Vagina (tissue), 2 donors: ENCODE measurements at places on chromosomes 1 and 21.

DNA sequence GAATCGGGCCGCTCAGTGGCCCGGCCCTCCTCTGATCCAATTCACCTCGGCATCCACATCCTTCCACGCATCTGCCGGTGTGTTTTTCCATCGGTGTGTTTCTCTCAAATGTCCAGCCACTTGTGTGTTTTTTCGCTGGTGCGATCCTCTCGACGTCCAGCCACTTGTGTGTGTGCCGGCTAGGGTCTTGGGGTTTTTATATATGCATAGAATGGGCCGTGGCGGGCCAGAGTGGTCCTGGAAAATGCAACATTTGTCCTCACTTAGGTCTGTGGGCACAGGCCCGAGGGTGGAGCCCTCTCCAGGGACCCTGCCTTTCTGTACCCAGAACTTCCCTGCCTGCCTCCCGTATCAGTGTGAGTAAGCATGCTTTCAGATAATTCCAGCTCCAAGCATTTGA lies 1106.4 kb downstream of the AMY1C start:
- no peak for DNase-seq

DNA sequence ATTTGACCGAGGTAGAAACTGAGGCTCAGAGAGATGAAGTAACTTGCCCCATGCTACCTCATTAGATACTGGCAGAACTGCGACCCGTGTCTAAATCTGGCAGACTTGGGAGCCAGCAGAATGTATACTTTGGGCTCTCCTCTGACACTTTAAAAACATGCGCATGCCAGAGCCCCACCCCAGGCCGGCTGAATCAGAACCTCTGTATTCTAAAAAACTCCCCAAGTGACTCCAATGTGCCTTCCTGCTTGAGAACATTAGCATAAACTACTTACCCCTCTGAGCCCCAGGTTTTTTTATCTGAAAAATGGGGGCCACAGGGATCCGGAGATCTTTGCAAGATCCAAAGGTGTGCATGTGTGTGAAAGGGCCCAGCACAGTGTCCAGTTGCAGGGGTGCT lies 344.7 kb upstream of the USP24 start:
- DNase-seq: no peak

DNA sequence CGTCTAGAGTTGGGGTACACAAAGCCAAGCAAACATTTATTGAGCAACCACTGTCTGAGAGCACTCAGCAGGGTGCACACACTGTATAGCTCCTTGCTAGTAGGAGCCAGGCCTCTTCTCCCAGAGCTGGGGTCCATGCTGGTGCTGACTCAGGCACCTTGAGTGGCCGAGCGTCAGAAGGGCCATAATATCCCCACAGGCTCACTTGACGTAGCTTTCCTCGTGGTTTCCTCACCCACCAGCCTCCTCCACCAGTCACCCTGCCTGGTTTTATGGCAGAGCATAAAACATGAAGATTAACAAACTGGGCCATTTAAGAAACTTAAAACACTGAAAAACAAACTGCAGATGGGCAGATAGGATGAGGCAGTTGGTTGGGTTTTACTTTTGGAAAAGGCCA lies 361.5 kb downstream of the HHAT start:
- DNase-seq: no peak

- no peak for DNase-seq
These were observed 52.4 kb upstream of the BCL10 start for GRCh38 chr1:85328713-85329397.

- DNase-seq: no peak
These were observed 9.9 kb upstream of the TRABD2B start for GRCh38 chr1:48007047-48007446.

- no peak for DNase-seq
These were observed 34.1 kb downstream of the KIAA1614 start for GRCh38 chr1:180946541-180947498.

DNA sequence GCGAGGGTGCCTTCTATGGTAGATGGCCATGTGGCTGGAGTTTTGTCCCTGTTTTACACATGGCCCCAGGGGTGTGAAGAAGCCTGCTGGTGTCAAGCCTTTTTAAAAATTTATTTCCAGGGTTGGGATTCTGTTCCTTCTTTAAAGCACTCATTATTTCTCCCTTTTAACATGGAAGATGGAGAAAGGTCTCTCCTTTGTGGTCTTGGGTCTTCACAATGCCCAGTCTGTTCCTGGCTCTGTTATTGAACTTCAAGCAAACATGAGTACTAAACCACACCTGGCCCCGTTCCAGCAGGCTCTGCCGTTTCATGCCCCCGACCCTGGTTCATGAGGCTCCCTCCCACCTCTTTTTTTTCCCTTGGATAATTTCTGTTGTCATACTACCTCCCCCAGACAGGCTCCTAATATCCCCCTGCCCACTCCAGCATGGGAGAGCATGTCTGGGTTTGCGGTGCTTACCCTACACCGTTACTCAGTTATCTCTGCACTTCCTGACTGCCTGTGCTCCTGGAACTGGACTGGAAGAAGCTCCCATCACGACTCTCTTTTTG lies 121.2 kb upstream of the KIAA0040 start:
- DNase-seq: no peak

DNA sequence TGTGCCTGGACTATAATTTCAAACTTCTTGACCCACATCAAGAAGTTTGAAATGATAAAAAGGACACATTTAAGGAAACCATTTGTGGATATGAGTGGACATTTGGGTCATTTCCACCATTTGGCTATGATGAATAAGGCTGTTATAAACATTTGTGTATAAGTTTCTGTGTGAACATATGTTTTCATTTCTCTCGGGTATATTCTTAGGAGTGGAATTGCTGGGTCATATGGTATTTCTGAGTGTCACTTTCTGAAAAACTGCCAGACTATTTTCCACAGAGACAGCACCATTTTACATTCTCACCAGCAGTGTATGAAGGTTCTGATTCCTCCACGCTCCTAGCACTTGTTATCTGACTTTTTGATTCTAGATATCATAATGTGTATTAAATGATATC lies 50.8 kb downstream of the GPR137B start:
- DNase-seq: no peak

- no peak for DNase-seq
These were observed 430.0 kb upstream of the RUNX1 start for GRCh38 chr21:35479065-35479448.

DNA sequence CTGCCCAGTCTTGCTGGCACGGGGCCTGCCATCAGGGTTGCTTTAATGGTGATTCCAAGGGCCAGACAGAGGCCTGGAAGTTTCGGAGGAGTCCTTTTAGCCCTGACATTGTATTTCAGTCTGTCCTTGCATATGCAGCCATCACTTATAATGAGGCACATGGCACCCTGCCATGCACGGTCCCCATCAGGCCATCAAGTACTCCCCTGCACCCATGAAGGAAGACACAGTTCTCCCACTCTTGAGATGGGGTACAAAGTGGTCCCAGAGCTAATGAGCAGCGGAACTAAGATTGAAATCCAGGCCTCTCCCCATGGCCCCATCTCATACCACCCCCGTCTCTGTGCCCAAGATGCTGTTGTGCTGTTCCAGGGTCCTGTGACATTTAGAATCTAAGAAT lies 596.6 kb downstream of the PTPRU start:
- peak; percentile 58 for DNase-seq

DNA sequence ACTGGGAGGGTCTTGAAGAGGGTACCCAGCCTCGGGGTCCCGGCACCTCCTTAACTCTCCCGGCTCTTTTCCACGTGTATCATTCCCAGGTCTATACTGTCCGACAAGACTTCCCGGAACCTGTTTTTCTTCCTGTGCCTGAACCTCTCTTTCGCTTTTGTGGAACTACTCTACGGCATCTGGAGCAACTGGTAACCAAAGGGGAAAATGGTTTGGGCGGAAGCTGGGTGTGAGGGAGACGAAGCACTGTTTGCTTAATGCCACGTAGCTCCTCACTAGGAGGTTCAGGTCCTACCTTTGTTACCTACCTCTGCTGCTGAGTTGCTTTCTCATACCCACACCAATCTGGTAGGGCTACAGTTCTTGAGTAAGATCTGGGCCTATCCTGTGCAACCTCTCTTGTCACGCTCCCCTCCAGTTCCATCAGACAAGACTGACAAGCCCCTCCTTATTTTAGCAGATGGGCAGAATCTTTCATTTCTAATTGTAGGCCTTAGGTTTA lies 642 bp downstream of the SLC30A7 start:
- DNase-seq: no peak

DNA sequence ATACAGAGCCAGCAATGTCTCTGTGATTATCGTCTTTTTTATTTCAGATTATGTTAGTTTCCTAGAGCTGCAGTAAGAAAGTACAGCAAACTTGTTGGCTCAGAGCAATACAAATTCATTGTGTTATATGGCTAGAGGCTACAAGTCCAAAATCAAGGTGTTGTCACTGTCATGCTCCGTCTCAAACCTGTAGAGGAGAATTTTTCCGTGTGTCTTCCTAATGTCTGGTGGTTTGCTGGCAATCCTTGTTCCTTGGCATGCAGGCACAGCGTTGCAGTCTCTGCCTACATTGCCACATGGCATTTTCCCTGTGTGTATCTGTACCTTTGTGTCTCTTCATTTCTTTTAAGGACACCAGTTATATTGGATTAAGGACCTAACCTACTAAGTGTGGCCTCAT lies 244.4 kb downstream of the LRRIQ3 start:
- DNase-seq: no peak

DNA sequence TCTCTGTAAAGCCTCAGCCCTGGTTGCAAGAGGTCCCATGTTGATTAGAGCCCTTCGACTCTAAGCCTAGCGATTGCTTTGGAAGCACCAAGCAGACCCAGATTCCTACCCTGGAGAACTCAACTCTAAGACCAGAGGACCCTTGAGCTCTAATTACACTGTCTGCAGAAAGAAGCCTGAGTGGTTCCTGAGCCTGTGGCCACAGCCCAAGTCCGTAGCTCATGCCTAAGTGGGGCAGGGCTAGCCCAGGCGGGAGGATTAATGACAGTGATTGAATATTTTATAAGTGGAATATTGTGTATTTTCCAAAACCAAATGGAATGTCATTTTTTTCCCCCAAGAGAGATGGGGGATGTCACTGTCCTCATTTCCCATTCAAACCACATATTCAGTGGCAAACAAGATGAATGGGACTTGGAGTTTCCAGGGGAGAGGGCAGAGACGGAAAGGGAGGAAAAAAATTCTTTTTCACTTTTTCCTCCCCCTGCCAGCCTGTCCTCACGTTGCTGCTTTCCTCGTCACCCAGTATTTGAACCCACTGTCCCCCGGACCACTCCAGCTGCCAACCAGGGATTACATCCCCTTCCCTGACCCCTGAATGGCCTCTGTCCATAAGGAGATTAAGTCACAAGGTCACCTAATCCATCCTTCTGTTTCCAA lies 79.6 kb upstream of the CTTNBP2NL start:
- no peak for DNase-seq

- no peak for DNase-seq
These were observed 9.5 kb downstream of the KDM4A start for GRCh38 chr1:43659212-43660166.

- no peak for DNase-seq
These were observed 44.9 kb upstream of the HIVEP3 start for GRCh38 chr1:41963636-41964035.

GRCh38 chr1:225700164-225700821 lies 47.4 kb upstream of the ENAH start:
- DNase-seq: no peak

DNA sequence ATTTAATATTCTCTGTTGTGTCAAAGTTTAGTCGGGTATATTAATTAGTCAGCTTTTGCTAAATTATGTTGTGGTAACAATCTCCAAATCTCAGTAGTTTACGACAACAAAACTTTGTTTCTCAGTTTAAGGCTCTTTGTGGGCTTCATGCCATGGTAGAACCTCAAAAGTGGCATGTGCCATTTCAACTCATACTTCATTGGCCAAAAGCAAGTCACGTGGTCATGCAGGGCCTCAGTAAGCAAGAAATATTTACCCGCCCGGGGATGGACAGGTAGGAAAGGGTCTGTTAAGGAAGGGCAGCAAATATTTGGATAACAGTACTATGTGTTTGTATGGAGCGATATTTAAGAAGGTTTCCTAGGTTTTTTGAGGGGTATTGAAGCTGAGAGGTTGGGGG lies 38.6 kb downstream of the ITSN1 start:
- DNase-seq: no peak

GRCh38 chr1:119112791-119113190 lies 27.7 kb downstream of the WARS2 start:
- no peak for DNase-seq

GRCh38 chr1:207020065-207020708 lies 12.4 kb downstream of the C1orf116 start:
- no peak for DNase-seq

GRCh38 chr21:38507374-38507942 lies 9.2 kb upstream of the ERG start:
- DNase-seq: no peak

DNA sequence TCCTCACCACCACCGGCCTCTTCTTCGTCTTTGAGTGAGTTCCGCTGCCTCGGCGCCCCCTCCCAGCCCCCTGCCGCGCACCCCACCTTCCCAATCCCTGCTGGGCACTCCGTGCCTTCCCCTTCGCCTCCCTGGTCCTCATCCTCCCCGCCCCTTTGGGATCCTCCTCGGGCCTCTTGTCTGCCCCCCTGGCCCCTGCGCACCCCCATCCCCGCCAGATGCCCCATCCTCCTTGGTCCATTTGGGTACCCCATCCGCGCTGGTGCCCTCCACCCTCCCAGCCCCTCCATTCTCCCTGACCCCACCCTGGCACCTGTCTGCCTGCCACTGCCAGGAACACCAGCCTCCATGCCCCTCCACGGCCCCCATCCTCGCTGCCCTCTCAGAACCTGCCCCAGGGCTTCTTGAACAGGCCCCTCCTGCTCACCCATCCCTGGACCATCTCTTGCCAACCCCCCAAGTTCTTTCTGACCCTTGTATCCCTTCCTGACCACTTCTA lies 667 bp downstream of the ZDHHC18 start:
- no peak for DNase-seq

GRCh38 chr1:231423648-231424047 lies 1.6 kb upstream of the EGLN1 start:
- DNase-seq: no peak

DNA sequence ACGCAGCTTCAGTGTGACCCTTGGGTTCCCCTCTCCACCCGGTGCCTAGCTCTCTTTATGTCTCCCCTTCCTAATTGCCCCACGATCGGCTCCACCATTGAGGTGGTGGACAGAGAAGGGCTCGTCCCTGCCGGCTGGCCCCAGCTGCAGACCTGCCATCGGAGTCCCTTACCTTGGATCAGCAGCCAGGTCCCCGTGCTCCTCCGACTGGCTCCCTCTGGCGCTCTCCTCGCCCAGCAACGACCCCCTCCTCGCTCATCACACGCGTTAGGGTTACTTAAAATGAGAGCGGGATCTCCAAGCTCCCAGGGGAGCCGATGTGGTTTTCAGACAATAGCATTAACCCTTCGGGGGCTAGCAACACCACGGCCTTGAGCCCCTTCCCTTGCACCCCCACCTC lies 8.1 kb upstream of the ETV3L start:
- no peak for DNase-seq
